ENCODE measurements at places on chromosomes 16 and 17.
A peak's percentile ranks its signal among the peaks of the same experiment; 100 is the strongest.

DNA sequence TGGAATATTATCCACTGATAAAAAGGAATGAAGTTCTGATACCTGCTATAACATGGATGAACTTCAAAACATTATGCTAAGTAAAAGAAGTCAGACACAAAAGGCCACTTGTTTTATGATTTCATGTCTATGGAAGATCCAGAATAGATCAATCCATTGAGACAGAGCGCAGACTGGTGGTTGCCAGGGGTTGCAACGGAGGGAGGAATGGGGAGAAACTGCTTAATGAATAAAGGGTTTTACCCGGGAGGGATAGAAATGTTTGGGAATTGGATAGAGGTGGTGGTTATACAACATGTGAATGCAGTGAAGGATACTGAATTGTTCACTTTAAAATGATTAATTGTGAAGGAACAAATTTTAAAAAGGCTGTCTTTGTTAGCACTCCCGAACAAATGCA lies 30.2 kb downstream of the WDR59 start:
- DNase-seq: no peak

GRCh38 chr17:47203984-47204721 lies 5.0 kb upstream of the MYL4 start:
- DNase-seq: peak; percentile 37

GRCh38 chr16:55136356-55137150 lies 187.4 kb upstream of the IRX6 start:
- no peak for DNase-seq

GRCh38 chr16:69863401-69864281 lies 87.5 kb upstream of the CLEC18A start:
- DNase-seq: no peak

GRCh38 chr17:10743316-10744009 lies 13.6 kb upstream of the TMEM220 start:
- no peak for DNase-seq

- DNase-seq: no peak
These were observed 288.7 kb downstream of the SOX9 start for GRCh38 chr17:72409405-72410002.

DNA sequence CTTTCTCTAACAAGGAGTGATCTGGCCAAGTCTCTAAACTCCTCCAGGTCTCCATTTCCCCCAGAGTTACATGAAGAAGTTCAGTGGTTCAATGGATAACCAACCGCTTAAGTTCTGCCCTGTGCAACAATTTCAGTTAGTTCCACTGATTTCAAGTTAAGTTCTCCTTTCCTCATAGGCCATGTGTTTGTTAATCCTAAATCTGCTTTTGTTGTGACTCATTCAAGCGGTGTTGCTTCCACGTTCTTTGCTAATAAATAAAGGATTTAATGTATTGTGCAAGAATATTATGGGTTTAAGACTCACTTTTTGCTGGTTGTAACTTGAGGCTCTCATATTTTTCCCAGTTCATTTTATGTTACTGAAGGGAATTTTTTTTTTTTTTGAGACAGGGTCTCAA lies 36.3 kb downstream of the GNA13 start:
- peak; percentile 25 for DNase-seq

DNA sequence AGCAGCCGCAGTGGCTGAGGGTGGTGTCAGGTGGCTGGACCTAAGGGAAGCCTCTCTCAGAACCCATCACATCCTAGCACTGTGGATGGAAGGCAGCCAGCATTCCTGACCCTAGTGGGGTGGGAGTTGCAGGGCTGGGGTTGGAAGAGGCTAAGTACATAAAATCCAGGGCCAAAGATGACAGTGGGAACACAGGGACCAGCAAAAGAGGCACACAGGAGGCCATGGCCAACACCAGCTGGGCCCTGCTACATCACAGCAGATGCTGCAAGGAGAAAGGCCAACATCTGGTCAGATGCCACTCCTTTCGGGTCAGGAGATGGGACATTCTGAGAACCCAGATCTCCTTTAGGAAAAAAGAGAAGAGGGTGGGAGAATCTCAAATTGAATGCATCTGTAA lies 415.4 kb downstream of the SLC39A11 start:
- no peak for DNase-seq

DNA sequence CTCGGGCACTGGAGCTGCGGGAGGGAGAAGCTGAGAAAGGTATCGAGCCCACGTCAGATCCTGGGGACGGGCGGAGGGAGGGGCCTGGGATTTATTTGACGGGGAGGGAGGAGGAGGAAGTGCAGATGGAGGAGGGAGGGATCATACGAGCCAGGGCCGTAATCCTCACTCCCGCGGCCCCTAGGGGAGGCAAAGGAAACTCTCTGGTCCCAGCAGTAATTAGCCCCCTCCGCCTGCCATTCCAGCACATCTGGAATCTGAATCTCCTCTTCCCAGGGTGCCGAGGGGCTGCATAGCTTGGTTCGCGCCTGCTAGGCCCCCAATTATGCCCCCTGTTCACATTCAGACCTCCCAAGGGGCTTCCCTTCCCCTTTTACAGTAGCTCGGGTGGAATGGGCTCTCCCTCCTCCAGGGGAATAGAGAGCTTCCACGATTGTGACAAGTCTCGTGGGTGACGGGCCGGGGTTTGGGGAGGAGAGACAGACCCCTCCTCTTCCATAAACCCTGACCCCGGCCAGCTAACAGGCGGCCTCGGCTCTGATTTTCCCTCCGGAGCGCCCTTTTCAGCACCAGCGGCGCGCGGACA lies at the start of gene SEZ6L2:
TSS of gene SEZ6L2 (minus strand) at position 35 of the 586 bp plus-strand sequence. CDS start 531 bp downstream, outside the sequence.
- DNase-seq: peak; percentile 99

DNA sequence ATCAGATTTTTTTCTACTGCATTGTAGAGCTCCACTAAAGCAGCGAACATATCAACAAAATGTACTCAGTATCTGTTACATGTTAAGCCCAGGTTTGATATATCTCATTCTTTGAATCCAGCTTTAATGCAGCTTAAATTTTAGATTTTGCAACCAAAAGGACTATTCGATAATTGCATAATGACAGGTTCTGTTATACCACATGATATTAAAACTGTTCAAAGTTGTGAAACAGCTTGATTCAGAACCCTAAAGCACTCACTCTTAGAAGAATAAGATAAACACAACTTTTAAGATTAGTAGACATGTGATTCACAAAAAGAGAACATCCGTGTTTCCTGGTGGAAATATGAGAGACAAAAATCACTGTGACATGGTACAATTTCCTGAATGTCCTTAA lies 427.9 kb downstream of the CDH11 start:
- no peak for DNase-seq

GRCh38 chr17:48499248-48499647 lies 31.6 kb downstream of the HOXB1 start:
- DNase-seq: no peak

DNA sequence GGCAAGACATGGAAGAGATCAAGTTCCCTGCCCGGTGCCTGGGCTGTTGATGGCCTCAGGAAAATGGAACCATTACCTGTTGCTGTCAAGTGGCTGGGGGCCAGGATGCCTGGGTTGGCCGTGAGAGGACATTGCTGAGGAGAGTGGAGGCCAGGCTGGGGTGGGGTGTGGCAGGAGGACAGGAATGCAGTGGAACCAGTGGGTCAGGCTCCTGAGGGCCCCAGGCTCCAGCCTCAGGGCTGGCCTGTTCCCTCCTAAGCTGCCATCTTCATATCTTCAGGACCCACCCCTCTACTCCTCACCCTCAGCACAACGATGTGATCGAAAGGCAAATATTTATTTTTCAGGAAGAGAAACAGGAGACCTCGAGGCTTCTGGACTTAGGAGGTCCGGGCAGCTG lies 8.5 kb upstream of the YPEL3 start:
- DNase-seq: no peak

GRCh38 chr16:61797961-61798507 lies 238.2 kb downstream of the CDH8 start:
- no peak for DNase-seq

GRCh38 chr17:3773511-3773910 lies 27.5 kb downstream of the ITGAE start:
- DNase-seq: peak; percentile 54

GRCh38 chr17:63946440-63947363 lies 14.6 kb upstream of the CD79B start:
- DNase-seq: peak; percentile 49

GRCh38 chr16:14335297-14335696 lies 264.2 kb downstream of the MRTFB start:
- DNase-seq: no peak

GRCh38 chr16:28915181-28915580 lies 9.9 kb downstream of the RABEP2 start:
- no peak for DNase-seq

GRCh38 chr16:68414581-68414980 lies 33.7 kb downstream of the SMPD3 start:
- no peak for DNase-seq

GRCh38 chr16:55379371-55379770 lies 55.4 kb downstream of the IRX6 start:
- DNase-seq: no peak

DNA sequence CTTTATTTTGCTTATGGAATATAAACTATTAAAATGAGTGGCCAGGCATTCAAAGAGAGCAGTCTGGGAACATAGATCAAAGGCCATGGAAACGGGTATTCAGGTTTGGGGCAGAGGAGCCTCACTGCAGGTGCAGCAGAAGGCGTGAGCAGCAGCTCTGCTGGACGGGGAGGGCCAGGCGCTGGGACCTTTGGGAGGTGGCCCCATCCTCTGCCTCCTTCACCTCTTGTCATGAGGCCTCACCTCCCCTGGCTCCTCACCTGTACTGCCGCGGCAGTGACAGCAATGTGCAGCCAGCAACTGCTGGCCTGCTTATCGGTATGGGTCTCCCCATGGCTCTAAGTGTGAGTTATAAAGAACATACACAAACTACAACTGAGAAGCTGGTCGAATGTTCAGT lies 109.4 kb downstream of the CDK5R1 start:
- no peak for DNase-seq

- no peak for DNase-seq
These were observed 234.9 kb upstream of the CIBAR2 start for GRCh38 chr16:85347213-85347591.

- DNase-seq: no peak
These were observed 317.0 kb downstream of the MAF start for GRCh38 chr16:79283578-79283977.

DNA sequence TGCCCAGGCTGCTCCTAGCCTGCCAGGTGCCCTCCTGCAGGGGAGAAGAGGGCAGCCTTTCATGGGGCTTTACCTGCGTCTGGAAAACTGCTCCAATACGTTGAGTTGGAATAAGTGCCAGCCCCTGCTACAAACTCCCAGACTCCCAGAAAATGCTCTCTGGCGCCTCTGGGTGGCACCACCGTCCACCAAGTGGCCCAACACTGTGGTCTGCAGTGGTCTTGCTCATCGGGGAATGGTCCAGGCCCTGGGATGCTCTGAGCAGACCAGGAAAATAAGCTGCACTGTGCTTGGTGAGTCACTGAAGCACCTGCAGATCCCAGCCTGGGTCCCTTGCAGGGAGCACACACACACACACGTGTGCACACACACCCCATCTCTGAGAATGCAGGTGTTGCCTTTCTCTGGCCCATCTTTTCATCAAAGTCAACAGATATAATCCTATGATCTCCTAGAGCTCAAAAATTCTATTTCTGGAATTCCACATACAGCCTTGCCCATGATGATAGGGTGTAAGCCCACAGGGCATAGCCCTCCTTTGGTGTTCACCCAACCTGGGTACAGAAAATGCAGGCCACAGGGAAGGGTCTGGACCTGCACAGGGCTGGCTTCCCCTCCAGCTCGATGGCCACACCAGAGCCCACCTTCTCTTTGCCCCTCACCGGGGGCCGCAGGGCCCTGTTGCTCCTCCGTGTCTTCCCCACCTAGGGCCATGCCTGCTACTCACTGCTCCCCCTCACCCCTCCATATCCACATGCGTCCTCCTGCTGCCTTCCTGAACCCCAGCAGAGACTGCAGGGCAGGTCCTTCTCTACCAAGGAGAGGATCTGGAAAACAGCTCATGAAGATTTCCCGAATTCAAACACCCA lies 20.5 kb downstream of the CDIP1 start:
- peak; percentile 55 for DNase-seq

GRCh38 chr16:80894091-80894490 lies 89.7 kb upstream of the CDYL2 start:
- DNase-seq: no peak

DNA sequence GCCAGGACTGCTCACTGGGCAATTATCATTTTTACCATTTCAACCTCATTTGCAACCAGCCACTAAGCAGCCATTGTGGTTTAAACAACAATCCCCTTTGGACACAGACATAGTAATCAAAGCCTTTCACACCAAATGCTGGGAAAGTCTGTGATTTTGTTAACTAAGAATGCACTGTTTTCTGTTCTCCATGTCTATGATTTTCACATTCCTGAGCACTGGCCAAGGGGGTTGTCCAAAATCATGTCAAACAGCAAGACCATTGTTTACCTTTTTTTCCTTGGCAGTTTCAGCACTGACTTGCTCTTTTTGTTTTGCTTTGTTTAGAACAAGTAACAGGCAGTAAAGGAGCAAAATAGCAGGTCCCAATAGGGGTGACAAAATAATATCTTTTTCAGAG lies 106.3 kb upstream of the SIAH1 start:
- DNase-seq: no peak

DNA sequence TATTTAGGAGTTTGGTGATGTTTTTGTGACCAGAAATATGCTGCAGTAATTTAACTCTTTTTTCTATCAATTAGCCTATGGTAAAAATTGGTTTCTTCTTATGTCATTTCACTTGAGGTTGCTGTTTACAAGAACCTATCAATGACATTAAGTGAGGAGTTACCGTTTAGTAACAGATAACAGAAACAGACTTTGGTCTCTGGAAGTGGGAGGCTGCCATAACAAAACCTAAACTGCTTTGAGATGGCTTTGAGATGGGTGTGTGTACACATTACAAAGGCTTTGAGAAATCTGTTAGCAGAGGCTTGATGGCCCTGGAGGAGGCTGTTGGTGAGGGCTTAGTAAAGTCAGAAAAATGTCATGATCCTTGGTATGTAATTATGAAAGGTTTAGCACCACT lies 90.0 kb downstream of the TMEM114 start:
- DNase-seq: no peak

DNA sequence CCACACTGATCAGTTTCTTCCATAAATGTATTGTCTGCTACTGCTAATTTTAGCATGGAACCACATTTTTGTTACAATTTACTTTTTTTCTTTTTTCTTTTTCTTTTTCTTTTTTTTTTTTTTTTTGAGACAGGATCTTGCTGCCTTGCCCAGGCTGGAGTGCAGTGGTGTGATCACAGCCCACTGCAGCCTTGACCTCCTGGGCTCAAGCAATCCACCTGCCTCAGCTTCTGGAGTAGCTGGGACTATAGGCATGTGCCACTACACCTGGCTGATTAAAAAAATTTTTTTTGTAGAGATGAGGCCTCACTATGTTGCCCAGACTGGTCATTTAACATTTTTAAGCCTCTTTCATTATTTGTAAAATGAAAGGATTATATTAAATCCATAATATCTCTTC lies 19.1 kb downstream of the ZPBP2 start:
- no peak for DNase-seq

- DNase-seq: no peak
These were observed 10.0 kb upstream of the CACNA1H start for GRCh38 chr16:1142911-1143310.

Measured in ACHN (cell line).